Fibroblast of skin of abdomen (primary cell): ENCODE measurements at places on chromosomes 4 and X.

DNA sequence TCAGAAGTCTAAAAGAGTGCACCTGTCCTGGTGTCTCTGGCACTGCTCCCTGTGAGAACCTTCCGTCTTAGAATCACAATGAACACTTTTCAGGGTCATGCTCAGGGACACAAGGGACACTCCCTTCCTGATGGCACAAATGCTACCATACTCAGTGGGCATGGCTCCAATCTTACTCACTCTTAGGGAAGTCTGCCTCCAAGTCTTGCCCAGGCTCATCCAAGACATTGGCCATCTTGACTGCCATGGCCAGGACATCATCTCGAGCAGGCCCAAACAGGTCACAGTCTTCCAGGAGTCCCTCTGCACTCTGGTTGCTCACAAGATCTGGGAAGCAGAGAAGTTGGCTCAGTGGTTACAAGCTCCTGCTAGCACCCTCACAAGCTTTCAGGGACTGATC is 8.8 kb downstream of the ZMYM3 start:
- no peak for DNase-seq

GRCh38 chrX:129522184-129523078 is 859 bp downstream of the SMARCA1 start:
- DNase-seq: peak; percentile 69

- DNase-seq: no peak
These were observed 103.5 kb downstream of the LNX1 start for GRCh38 chr4:53487766-53488165.

DNA sequence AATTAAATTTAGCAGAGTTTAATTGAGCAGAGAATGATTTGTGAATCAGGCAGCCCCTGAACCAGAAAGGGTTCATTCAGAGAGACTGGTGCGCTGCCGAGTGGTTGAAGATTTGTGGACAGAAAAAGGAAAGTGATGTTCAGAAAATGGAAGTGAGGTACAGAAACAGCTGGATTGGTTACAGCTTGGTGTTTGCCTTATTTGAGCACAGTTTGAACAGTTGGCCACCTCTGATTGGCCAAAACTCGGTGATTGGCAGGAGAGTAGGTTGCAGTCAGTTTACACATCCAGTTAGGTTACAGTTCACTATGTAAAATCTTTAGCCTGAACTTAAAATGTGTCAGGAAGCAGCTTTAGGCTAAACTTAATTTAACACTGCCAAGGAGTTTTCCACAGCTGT is 14.9 kb downstream of the MID1IP1 start:
- no peak for DNase-seq

- DNase-seq: peak; percentile 21
These were observed 91.9 kb upstream of the ETNPPL start for GRCh38 chr4:108854786-108855185.

DNA sequence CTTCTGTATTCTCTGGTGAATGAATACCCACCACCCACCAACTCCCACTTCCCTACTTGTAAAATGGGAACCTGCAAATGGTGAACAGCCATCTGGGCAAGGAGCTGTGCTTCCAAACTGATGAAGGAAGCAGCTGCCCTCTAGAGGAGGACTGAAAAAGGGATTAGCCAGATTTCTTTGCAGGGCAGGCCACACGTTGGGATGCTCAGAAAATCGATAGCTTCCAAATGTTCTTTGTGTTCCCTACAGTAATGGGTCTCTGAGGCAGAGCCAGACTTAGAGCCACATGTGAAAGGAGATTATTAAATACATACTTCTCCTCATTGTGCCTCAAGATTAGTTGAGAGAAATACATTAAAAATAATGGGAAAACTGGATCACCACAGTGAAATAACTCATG is 39.3 kb upstream of the LPAR4 start:
- peak; percentile 36 for DNase-seq

GRCh38 chrX:19368576-19368975 is 24.8 kb downstream of the PDHA1 start:
- peak; percentile 40 for DNase-seq

DNA sequence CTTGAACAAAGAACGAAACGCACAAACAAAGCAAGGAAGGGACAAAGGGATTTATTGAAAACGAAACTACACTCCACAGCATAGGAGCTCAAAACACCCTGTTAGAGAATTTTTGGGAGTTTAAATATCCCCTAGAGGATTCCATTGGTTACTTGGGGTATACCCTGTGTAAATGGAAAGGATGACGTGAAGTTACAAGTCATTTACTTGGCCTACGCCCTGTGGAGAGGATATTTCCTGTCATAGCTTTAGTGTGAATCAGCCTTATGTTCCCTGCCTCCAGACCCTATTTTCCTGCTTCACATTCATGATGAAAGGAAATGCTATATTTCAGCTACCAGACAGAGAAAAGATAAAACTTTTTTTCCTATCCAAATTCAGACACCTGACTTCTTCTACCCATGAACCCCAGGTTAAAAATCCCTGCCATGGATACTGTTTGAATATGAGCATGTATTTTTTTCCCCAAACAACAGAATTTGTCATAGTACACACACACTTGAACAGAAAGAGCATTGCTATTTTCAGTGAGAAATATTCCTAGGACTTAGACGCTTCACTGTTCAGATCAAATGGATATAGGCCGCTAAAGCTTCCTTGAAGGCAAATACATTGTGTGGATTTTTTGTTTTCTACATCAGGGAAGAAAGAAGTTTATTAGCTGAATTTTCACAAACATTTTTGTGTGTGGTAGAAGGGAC is 20.4 kb downstream of the PIN4 start:
- DNase-seq: peak; percentile 82

DNA sequence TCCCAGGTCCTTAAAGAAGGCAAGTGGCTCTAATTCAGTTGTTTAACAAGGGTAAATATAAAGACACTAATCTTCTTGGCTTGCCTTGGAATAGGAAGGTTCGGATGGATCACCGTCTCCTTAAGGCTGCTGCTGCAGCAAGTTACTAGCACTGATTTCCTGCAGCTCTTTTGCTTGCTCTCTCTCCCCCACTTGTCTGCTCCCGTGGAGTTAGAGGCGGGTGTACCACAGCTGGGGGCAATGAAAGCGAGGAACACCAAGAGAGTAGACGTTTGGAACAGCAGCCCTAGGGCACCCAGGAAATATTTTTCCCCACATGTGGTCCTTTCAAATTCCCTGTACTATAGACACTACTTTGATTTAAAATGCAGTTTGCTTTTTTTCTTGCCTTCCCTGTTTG is 202.2 kb downstream of the SH2D1A start:
- no peak for DNase-seq

DNA sequence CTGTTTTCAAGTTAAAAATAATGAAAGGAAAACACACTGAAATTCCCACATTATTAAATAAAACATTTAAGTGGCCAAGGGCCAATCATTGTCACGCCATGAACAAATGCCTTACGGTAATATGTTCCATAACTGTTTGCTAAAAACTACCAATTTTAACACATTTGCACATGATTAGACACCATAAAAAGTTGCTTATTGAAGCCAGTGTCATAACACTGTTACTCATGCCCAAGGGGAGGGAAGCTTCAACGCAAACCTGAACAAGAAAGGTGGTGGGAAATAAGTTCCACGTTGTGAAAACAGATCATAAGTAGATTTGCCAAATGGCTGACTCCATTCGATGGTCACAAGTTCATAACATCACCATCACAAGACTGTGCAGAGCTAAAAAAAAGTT is 739.3 kb upstream of the FAM241A start:
- DNase-seq: no peak

- no peak for DNase-seq
These were observed 58.3 kb downstream of the EVC2 start for GRCh38 chr4:5650040-5650439.

DNA sequence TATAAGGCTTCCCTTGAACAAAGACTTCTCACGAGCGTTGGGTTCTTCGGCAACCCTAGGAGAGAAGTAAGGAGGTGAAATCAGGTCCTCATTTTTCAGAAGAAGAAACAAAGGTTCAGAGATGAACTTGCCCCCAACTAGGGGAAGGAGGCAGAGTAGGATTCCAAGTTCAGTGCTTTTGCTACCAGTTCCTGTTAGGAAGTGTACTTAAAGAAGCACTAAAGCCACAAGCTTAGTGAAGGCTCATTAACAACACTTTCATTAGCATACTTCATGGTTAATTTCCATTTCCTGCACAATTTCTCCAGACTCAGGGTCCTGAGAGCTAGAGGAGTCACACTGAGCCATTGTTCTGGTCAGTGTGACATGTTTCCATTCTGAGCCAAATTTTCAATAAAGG is 52.1 kb downstream of the VSIG4 start:
- DNase-seq: no peak

DNA sequence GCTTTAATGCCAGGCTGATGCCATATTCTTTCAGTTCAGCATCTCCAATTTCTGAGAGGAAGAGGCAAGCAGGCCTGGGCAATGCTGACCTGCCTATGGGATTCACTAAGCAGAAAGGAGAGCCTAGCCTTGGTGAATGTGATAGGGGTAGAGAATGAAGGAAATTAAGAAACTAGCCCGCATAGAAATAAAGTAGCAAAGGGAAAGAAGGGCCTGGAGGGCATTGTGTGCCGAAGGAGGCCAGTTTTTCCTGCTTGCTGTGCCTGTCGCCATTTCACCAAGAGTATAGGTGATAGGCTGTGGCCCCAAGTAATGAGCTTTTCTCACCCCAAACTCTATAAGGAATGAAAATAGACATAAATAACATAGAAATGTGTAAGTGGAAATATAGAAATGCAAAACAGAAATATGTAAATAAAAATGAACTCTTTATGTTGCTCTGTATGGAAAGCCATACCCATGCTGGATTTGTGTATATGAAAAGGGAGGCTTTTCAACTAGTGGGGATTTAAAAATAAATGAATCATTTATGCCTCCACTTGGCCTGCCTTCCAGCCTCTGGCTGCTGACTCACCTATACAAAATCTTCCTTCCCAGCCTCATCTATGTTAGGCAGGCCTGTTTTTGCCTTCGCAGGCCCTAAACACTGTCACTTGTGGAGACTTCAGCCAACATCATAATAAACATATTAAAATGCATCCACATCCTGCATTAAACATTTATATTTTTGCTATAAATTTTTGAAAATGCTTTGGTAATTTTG is 5.1 kb upstream of the OCRL start:
- DNase-seq: peak; percentile 33

- no peak for DNase-seq
These were observed 1.6 kb downstream of the GRIA2 start for GRCh38 chr4:157221895-157222770.

- DNase-seq: no peak
These were observed 96.4 kb upstream of the MED14 start for GRCh38 chrX:40831750-40832149.

GRCh38 chr4:85815796-85816459 is 341.0 kb downstream of the ARHGAP24 start:
- DNase-seq: no peak

DNA sequence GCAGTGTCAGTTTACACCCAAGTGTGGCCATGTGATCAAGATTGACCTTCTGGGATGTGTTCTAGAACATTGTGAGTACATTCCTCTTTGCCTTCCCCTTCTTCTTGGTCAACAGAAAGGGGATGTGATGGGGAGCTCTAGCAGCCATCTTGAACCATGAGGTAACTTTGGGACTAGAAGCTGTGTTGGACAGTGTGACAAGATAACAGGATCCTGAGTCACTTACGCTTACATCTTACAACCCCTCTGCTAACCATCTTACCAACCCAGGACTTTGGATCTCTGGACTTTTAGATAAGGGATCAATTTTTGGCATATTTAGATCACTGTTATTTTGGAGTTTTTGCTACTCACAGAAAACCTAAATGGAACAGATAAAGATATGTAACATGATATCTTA is 625.6 kb downstream of the BCOR start:
- DNase-seq: no peak

GRCh38 chr4:186653969-186654368 is 69.7 kb downstream of the FAT1 start:
- DNase-seq: no peak

DNA sequence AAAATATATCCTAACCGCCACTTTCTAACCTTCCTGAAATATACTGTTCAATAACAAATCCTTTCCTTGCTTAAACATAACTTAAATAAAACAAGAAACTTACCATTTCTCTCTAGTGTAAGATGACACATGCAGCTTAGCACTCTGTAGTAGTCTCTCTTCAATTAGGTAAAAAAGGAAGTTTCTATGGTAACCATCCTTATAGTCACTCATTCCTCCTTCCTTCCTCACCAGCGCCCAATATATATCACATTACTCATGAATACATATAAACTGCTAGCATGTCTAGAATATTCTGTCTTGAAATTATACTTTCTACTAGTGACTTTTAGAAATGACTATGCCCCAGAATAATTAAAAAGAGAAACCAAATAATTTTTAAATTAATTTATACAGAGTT is 112.2 kb downstream of the SNCA start:
- DNase-seq: peak; percentile 90

DNA sequence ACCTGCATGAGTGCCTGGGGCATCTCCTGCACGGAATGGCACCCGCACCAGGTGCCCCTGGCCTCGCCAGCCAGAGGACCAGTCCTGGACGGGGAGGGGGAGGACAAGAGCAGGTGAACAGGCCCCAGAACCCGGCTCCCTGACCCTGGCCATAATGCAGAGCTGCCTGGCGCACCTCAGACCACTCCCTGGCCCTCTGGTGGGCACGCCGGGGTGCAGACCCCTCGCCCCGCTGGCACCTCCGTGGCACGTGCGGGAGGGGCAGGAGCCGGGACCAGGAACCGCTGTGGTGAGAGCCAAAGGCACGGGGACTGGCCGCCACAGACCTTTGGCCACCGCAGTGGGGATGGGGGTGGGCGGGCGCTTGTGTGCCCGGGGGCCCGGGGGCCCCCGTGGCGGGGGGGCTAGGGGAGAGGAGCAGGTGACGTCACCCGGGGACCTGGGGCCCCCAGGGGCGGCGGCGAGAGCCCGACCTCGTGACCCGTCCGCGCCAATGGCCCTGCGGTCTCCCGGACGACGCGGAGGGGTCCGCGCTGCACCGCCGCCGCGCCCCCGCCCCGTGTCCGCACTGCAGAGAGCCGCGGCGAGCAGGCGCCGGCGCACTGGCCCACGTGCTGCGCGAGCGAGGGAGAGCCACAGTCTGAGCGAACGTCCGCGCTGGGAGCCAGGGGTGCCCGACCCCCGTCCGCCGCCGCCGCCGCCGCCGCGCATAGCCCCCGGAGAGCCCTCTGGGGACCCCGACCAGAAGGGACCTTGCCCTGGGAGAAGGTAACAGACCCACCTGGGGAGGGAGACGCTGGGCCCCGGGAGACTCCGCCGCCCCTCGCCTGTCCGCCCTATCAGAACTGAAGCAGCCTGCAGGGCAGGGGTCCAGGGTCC is at the start of gene PNMA3:
Gene PNMA3, plus strand, starts transcription at position 600 of the 879 bp plus-strand sequence. CDS start 586 bp downstream, outside the sequence.
- no peak for DNase-seq

DNA sequence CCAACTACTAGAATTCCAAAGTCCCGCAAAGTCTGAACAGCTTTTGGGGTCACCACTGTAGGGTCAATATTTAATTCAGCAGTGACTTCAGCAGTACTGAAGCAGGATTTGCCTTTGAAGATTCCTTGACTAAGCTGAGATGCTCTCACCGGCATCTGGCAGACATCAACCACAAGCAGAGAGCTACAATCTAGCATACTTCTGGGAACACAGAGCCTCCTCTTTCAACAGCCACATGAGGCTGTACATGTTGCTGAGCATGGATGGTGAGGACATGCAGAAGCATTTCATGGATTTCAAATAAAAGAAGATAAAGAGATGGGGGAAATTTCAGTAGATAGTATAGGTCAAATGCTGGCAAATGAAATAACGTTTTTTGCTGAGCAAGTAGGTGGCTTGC is 6.6 kb upstream of the ASB11 start:
- no peak for DNase-seq

GRCh38 chr4:42464550-42465094 is 67.3 kb downstream of the SHISA3 start:
- peak; percentile 10 for DNase-seq
